ENCODE measurements at places on chromosomes 3 and 15. TPM values are rescaled to one million over a fixed set of nuclear protein-coding genes. Genes with fewer than 3 reads are reported as not detected.

Gene CTXN2
- not detected for total RNA-seq

Gene SLC2A2
- not detected for total RNA-seq

Gene REC114
- not detected for total RNA-seq

Gene GUCA1C
- not detected for total RNA-seq

Gene RBMS3
- 9.9 TPM for total RNA-seq

Gene ANKRD34C
- 0.29 TPM for total RNA-seq

Gene ADAMTS9
- total RNA-seq: 1.8 TPM
